ENCODE measurements at places on chromosomes 12 and 14.

DNA sequence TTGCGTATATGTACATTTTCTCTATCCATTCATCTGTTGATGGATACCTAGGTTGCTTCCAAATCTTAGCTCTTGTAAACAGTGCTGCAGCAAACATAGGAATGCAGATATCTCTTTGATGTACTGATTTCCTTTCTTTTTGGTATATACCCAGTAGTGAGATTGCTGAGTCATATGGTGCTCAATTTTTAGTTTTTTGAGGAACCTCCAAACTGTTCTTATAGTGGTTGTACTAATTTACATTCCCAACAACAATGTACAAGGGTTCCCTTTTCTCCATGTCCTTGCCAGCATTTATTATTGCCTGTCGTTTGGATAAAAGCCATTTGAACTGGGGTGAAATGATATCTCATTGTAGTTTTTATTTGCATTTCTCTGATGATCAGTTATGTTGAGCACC lies 44.3 kb downstream of the PELI2 start:
- DNase-seq: no peak

- DNase-seq: no peak
Observed at GRCh38 chr12:13062669-13063068, 18.5 kb downstream of the FAM234B start.

DNA sequence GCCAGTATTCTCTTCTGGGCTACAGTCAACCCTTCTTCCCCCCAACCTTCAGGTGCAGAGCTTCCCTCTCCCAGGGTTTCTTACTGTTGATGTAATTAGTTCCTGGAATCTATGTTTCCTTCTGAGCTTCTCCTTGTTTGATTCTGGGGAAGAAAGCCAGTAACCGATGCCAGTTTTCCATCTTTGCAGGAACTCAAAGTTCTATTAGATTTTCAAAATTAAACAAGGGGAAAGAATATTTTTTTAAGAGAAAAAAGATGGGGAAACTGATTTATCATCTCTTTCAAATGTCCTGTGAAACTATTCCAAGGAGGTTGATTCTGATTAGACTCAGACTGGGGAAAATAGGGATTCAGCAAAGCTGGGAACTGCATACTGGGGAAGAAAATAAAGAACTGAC lies 17.9 kb upstream of the FAM234B start:
- DNase-seq: no peak

DNA sequence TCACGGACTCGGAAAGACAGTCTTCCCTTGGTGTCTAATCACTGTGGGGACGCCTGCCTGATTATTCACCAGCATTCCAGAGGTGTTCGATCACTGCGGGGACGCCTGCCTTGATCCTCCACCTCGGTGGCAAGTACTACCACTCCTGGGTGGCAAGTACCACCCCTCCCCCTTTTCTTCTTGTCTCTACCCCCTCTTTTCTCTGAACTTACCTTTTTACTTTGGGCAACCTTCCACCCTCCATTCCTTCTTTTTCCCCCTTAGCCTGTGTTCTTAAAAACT lies 12.0 kb upstream of the LGMN start:
- no peak for DNase-seq
